ENCODE measurements at places on chromosomes 5 and 9.

- no peak for DNase-seq
Observed at GRCh38 chr5:167553511-167553910, 737.9 kb upstream of the WWC1 start.

DNA sequence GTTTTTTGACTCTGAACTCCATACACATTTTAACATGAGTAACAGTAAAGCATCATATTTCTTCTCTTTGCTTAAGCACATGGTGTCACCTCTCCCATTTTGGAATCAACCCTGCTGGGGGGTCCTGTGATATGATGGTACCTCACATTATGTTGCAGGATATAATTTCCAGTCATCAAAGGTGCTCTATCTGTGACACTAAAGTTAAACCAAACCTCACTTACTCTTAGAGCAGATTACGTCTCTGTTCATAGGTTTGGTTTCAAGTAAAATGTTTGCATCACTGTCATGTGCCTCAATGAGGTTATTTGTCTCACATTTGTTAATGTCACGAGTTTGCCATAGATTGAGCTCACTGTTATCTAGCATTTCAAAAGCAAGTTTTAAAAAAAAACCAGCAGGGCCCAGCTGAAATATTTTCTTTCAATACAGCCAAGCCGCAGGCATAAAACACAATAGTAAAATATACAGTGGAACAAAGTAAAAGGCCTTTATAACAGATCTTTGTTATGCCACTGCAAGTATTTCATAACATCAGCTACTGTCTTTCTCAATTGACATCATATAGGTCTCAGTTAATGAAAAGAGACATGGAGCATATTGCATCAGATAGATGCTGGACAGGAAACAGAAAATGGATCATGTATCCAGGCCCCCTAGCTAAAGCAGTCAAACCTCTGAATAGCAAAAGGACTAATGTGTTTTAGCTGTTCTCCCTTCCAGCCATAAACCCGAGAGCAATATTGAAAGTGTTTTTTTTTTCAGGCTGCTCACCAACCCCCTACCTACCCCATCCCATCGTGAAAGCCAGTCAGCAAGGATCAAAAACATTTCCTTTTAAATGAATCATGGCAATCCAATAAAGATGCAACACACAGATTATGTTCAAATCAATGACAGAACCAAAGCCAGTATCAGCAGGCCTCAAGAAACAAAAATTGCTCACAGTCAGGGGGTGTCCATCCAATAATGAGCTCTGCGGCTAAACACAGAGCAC lies 182.1 kb upstream of the ITGA1 start:
- no peak for DNase-seq

DNA sequence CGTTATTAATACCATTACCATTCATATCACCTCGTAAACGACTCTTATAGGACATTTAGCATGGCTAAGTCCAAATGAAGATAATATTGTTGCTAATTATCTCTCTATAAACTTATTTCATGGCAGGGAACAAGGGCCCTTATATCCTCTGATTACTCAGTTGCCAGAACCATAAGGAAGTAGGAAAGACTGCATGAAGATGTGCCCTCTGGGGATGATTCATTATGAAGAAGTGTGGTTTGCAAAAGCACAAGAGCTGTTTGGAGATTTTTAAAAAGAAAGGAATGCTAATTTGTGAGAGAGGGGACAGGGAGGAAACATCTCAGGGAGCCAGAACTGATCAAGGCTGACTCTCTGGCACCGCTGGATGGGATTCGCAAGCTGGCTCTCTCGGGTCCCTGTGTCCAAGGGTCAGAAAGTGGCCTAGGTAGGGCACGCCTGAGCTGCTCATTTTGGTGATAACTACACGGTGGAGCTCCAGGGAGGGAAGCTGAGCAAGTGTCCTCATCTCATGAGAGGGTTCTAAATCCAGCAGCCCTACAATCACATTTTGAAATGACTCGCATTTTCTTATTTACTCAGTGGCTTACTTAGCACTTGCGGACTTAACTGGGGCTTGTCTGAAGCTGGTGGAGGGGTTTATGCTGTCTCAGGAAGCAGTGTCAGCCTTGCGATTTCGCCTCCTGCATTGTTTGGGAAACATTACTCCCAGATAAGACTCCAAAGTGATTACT lies 136.8 kb downstream of the C5orf15 start:
- DNase-seq = no peak

- no peak for DNase-seq
Observed at GRCh38 chr9:18184401-18184800, 289.6 kb upstream of the ADAMTSL1 start.

- no peak for DNase-seq
Observed at GRCh38 chr5:50967009-50967562, 300.6 kb downstream of the PARP8 start.

GRCh38 chr5:102262688-102263087 lies 33.4 kb downstream of the SLCO4C1 start:
- DNase-seq = no peak

DNA sequence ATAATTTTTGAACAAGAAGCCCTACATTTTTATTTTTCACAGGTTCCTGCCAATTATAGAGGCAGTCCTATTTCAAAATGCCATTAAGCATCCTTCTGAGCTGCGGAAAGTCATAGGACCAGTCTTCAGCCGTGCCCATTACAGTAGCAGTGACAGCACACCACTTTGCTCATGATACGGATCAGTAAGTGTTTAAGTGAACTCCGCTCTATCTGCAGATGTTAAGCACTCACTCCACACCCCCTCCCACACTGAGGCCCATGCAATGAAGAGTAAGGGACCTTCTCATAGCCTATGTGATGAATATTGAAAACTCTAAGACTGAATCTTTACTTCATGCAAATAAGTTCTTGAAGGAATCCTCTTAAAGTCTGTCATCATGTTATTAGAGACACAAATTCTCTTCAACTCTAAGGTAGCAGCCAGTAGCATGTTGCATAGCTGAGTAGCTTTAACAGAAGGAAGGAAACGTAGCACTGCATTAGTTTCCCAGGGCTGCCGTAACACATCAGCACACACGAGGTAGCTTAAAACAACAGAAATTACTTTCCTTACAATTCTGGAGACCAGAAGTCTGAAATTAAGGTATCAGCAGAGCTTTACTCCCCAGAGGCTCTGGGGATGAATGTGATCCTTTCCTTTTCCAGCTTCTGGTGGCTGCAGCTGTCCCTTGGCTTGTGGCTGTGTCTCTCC lies 20.3 kb upstream of the TAF11L2 start:
- no peak for DNase-seq

DNA sequence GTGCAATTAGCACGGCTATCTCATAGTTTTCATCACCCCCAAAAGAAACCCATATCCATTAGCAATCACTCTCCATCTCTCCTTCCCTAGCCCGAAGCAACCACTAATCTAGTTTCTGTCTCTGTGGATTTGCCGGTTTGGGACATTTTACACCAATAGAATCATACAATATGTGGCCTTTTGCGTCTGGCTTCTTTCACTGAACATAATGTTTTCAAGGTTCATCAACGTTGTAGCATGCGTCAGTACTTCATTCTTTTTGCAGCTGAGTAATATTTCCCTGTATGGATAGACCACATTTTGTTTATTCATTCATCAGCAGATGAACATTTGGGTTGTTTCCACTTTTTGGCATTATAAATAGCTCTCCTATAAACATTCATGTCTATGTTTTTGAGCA lies 75.4 kb upstream of the TBC1D2 start:
- no peak for DNase-seq

- DNase-seq = no peak
Observed at GRCh38 chr9:107064378-107064777, 201.4 kb downstream of the ZNF462 start.

GRCh38 chr5:176610435-176610773 lies 448 bp upstream of the GPRIN1 start:
- DNase-seq = peak; percentile 34

GRCh38 chr9:82934949-82935348 lies 128.0 kb downstream of the RASEF start:
- DNase-seq = no peak

Measured in T47D (cell line).